ENCODE measurements at places on chromosomes 3 and 15.

DNA sequence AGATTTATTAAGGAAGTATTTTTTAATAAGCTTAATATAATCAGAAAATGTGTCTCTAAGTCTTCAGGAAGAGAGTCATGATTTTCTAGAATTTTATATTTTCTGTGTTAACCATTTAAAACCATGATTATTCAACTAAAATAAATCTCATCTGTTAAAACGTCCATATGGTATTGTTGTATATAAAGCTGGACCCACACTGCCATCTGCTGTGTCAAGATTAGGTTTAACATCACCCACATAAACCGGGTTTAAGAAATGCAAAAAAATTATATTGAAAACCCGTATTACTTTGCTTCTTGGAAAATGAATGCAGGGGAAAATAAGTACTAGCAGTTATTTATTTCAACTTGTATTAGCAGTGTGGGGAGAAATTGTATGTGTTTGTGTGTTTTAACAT lies 9.5 kb upstream of the CCDC66 start:
- peak; percentile 15 for DNase-seq

- DNase-seq = no peak
These were observed 103.9 kb downstream of the SNRK start for GRCh38 chr3:43390255-43390588.

- DNase-seq = no peak
These were observed 6.1 kb upstream of the HGD start for GRCh38 chr3:120688121-120688520.

DNA sequence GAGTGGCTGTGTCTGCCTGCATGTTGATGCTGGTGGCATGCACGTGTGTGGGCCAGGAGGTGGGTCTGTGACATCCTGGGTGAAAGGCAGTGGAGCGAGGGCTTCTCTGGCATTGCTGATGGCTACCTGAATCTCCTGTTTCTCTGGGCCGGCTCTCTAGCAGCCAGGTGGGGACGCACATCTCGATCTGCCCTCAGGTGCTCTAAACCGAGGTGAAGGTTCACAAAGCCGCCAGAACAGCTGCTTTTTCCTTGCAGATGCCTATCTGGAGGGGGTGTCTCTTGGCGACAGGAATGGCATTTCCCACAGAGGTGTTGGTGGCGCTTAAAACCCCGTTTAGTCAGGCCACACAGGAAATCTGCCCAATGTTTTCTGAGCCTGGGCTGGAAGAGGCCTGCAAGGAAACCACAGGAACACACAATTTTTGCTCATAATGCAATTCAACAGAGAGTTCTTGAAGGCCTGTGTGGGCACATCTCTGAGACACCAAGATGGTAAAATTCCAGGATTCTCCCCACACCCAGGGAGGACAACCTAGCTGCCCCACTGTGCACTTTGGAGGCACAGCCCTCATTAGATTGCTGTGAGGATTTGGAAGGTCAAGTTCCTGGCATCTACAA lies 11.9 kb downstream of the TMEM158 start:
- DNase-seq = no peak

DNA sequence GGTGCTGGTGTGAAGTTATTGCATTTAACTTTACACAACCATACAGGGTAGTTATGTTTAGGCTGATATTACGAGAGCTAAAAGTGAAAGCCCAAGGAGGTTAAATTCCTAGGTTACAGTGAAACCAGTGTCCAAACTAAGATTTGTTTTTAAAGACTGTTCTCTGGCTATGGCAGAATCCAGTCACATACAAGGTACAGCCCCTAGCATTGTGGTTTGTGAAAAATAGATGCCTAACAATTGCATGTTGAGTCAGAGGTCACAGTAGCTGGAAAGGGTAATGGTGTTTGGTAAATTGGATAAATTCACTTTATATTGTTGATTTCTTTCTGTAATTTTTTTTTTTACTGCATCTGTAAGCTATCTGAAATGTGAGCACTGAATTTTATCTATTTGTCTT lies 614.6 kb upstream of the TBL1XR1 start:
- no peak for DNase-seq

GRCh38 chr3:43742920-43743319 lies 52.2 kb downstream of the ABHD5 start:
- DNase-seq = peak; percentile 41

GRCh38 chr3:24302396-24302795 lies 192.3 kb downstream of the THRB start:
- DNase-seq = no peak

GRCh38 chr3:185942907-185943759 lies 5.3 kb upstream of the TRA2B start:
- peak; percentile 72 for DNase-seq

- DNase-seq = no peak
These were observed 140.2 kb downstream of the POLQ start for GRCh38 chr3:121405631-121406030.
